ENCODE measurements at places on chromosomes 2 and 18.

GRCh38 chr2:25388491-25388890 lies 46.8 kb upstream of the DNMT3A start:
- no peak for DNase-seq

DNA sequence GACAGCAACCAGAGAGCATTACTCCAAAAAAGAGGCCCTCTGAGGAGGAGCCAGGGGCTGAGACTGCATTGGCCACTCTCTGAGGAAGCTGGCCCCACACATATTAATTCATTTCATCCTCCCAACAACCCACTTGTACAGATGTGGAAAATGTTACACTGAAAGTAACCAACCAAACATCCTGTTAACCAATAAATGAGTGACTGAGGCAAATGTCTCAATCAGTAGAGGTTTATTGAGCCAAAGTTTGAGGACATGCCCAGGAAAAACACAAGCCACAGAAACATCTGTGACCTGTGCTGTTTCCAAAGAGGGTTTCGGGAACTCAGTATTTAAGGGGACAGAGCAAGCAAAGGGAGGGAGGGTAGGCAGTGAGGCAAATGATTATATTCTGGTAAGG lies 53.0 kb downstream of the SKA1 start:
- no peak for DNase-seq

DNA sequence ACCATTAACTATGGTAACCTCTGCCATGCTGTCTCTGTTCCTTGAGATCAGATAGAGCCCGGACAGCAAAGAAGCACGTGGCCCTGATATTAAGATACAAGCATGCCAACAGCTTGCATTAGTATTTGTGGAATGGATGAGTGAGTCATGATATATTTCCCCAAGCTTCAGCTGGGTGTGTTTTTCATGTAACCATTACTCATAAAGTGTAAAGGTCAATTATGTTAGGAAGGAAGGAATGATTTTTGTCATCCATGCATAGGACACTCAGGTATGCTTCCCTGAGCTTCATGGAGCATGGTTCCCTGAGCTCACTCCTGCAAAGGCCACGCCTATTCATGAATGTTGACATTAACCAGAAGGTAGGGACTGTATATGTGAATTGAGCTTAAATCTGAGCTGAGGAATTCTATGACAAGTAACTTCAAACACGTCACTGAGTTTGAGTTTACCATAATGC lies 74.6 kb downstream of the ARL4C start:
- DNase-seq, result peak; percentile 89

DNA sequence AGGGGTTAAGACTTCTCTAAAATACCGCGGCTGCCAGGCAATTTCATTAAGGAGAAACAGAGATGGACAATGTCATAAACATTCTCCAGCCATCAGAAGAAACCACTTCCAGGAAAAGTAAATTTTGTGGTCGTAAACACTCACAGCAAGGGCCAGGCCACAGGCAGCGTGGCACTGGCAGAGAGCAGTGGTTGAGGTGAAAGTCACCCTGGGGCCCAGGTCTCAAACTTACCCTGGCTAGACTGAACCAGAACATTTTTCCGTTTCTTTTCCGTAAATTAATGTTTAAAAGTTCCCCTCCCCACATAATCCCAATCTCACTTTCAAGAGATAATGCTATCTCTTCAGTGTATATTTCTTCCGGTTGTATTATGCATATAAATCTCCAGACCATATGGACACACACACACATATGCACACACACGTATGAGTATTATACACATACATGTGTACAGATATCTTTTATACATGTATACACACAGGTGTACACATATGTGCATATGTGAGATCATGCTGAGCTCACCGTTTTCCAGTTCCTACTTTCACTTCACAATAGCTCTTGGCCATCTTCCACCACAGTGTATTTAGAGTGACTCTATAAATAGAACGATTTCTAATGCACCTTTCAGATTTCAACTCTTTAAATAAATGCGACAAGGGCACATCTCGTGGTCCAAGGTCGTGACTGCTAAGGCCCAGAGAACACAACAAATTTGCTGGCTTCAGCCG lies 90.1 kb downstream of the MALT1 start:
- DNase-seq, result peak; percentile 74

Measured in M059J (cell line).